ENCODE measurements at places on chromosomes 5 and 9.

DNA sequence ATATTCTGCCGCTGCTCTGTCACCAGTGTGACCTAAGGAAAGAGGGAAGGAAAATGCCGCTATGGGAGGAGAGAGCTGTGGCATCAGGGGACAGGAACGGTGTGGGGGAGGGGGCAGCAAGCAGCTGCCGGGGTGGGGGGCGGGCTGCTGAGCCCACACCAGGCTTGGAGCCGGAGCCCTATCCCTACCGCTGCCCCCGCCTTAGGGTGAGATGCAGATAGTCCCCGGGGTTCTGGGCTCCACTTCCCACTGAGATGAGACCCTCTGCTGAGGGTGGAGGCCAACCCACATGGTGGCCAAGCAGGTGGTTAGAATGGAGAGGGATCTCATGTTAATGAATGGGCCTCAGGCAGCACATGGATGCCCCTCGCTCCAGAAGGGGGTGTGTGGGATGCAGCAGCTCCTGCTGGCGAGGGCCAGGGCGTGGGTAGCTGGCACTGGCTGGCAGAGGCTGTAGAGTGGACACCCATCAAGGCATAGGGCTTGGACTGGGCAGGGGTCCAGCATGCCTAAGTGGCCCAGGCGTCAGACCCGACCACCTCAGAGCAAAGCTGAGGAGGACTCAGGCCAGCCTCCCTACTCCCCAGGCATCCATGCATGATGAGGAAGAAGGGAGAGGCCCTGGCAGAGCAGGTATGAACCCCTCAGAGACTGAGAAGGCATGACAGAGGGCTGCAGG, 131.5 kb downstream of the ZNF354C start:
- no peak for DNase-seq

- DNase-seq: no peak
Measured at GRCh38 chr9:4519604-4520003, 29.3 kb downstream of the SLC1A1 start.

GRCh38 chr9:34589636-34590380, at the start of gene CNTFR:
Gene CNTFR, minus strand, starts transcription at chr9:34589724. Its CDS starts 20,743 bp downstream, at chr9:34568981.
- DNase-seq: no peak

GRCh38 chr9:134237630-134238265, 73.4 kb upstream of the RNU6ATAC start:
- no peak for DNase-seq

- DNase-seq: no peak
Measured at GRCh38 chr5:163706053-163706771, 200.8 kb downstream of the MAT2B start.

DNA sequence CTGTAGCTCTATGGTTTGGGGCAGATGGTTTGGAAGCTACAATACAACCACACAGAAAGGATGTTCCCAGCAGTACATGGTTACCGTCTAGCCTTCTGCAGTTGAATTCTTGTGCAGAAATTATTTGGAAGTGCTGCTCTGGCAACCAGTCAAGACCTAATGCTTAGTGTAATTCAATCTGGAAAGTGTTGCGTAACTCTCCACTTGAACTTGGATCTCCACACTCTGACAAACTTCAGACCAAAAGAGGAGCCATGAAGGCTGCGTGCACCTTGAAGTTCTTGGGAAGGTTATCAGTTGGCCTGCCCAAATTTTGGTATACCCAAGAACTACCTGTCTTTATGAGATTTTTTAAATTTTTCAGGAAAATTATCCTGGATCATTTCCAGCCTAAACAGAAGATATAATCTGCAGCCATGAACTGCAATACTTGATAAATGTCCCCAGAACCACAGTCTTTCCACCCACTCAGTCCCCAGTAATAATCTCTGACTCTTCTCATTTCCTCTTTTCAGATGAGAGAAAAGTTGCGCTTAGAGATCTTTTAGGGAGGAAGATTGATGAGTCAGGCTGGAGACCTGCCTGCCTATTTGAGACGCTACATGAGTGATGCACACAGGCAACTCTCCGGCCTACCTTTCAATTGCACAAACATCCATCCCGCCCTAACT, 159.9 kb downstream of the FANCC start:
- DNase-seq: no peak

- no peak for DNase-seq
Measured at GRCh38 chr5:73652391-73652790, 26.4 kb downstream of the ARHGEF28 start.

GRCh38 chr5:126919566-126919965, 110.8 kb downstream of the MARCHF3 start:
- DNase-seq: no peak

GRCh38 chr9:92440751-92441046, 16.4 kb upstream of the OMD start:
- no peak for DNase-seq

GRCh38 chr5:167644619-167645018, 646.8 kb upstream of the WWC1 start:
- DNase-seq: no peak

DNA sequence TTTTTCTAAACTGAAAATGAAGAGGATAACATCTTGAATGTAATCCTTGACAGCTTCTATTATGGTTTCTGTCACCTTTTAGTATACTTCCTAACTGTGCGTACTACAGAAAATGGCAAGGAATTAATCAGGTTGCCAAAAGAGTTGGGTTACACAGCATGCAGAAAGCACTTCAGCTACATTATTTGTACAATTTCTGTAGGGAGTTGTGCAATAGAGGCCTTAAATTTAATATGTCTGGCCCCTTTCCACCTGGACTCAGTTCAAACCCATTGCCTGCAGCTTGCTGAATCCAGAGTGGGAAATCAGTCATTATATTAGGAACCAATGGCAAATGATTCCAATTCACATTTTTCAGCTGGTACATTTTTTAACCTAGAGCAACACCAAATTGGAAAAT, 549.7 kb downstream of the CSNK1G3 start:
- DNase-seq: peak; percentile 61

Measured in NCI-H1436 treated with DMSO at 0.1 percent for 48 hours (cell line).